Left kidney (tissue), 8 donors: ENCODE measurements at places on chromosomes 7 and 10.

DNA sequence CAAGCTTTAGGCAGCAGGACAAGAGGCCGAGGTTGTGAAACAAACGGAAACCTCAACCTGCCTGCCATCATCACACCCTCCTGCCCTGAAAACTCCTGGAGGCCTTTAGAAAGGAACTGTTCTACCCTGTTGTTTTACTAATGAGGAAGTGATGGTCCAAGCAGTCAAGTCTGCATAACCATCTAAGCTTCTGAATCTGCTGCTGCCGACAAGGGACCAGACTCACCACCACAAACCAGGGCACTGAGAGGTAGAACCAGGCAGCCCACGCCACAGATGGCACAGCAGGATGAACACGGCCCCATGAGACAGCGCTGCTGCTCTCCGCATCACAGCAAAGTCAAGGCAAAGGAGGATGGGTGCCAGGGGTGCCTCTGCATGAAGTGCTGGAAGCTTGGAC, 209.4 kb downstream of the CELF2 start:
- DNase-seq, result no peak

- DNase-seq, result no peak
These were observed 23.8 kb downstream of the WBP1L start for GRCh38 chr10:102767428-102768160.

DNA sequence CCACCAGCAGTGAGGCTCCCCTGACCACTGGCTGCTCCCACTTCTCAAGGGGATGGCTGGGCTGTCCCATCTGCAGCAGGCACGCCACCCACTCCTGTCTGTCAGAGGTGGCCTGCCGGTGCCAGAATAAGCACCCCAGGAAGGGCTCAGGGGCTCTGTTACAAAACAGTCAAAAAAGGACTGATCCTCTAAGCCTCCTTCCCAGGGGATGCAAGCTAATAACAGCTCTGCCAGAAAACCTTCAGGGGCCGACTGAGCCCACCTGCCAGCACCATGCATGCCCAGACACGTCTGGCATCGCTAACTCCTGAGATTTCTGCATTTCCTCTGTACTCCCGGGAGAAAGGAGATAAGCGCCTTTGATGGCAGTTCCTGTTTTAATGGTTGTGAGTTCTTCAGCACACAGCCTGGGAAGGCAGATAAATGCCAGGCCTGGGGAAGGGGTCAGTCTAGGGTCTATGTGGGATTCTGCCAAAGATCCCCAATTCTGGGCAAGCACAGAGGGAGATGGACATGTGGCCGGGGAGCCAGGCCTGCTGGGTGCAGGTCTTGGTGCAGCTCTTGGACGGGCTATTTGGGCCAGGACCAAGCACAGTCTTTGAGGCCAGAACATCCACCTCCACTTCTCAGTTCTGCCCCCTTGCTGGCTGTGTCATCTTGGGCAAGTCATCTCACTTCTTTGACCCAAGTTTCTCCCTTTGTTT, 128.4 kb downstream of the ARHGAP22 start:
- DNase-seq, result no peak

GRCh38 chr10:82801289-82801688, 926.3 kb downstream of the NRG3 start:
- no peak for DNase-seq

GRCh38 chr10:55822096-55822495, 539.0 kb downstream of the ZWINT start:
- no peak for DNase-seq

DNA sequence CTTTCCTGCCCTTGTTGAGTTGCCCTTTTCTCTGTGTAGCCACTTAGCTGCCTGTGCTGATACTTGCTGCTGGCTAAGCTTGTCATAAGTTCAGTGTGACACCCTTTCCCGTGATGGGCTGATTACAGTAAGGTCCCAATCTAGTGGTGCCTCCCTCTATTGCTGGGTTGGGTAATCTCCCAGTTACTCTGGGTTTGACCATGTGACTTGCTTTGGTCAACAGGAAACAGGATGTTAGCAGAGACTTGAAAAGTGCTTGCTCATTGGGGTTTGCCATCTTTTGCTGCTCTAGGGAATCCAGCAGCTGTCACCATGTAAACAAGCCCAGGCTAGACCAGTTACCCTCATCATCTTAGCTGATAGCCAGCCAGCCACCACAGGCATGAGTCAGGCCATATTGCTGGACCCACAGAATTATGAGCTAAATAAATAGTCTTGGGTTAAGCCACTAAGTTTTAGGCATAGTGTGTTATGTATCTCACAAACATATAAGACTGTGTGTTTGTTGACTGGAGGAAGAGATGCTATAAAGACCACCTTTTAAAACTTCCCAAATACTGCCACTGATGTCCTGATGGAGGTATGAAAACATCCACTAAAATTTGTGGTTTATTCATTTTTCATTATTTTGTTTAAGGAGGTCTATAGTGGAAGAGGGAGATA, 4.0 kb upstream of the LEP start:
- no peak for DNase-seq

GRCh38 chr10:47063858-47064257, 152.6 kb downstream of the PTPN20 start:
- DNase-seq, result no peak
